ENCODE measurements at places on chromosomes 5 and 9. TPM values are rescaled to one million over a fixed set of nuclear protein-coding genes. Genes with fewer than 3 reads are reported as not detected.

The OCLN gene
- 6.2 TPM for total RNA-seq

The ZNF300 gene
- total RNA-seq, result 6.5 TPM

The ARHGEF37 gene
- 0.72 TPM for total RNA-seq

The ZFP2 gene
- total RNA-seq, result 1.4 TPM

The PDE6A gene
- under 0.01 TPM for total RNA-seq

DNA sequence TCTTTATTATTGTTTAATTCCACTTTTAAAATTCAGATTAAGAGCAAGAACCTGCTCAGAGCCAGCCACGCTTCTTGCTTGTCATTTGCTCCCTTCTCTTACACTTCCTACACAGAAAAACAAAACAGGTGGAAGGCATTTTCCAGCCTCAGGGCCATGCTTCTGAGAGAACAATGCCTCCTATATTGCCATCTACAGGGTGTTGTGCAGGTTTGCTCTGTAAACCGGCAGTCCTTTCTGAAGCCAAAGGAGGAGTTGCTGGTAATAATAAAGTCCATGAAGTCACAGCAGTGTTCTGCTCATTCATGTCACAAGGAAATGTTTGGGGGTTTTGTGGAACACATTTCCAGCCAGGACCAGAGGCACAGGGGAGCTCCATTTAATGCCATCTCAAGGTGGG is 16.1 kb upstream of the PRLR start:
- DNase-seq, result no peak

DNA sequence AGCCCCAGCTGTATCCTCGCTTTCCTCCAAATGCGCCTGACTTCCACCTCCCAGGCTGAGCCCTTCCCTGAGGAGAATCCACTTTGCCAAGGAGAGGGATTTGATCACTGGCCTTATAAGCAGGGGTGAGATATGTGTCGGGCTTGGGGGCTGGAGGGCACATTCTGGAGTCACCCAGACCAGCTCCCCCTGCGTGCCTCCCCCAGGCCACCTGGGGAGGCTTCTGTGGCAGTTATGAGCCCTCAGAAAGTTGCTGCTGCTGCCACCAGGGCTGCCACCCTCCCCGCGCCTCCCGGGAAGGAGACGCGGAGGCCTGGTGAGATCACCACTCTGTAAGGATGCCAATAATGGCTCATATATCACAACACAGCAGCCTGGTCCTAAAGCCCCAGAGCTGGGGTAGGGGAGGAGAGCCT is 211.5 kb downstream of the PAPPA start:
- DNase-seq, result peak; percentile 94

DNA sequence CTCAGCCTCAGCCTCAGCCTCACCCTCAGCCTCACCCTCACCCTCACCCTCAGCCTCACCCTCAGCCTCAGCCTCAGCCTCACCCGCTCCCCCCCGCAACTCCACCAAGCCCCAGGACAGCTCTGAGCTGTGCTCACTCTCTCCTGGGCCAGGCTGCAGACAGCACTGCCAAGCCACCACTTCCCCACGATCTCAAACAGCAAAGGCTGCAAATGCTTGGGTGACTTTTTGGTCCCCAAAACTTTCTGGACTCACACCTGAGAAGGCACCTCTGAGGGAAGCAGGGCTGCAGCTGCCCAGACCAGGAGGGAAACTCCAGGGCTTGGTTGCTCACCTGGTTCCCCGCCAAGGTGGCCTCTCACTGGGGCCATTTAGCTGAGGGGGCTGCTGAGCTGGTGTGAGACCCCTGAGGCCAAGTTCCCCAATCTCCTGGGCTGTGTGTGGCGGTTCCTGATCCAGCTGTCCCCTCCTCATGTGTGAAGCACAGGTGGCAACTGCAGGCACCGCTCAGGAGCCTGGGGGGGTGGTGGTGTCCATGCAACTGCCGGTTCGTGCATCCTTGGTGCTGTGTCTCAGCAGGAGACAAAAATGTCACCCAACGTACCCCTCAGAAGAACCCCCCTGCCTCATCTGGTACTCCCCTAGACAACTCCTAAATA is 17.8 kb downstream of the MRPL36 start:
- DNase-seq, result peak; percentile 29

- DNase-seq, result no peak
These were observed 354.9 kb downstream of the DIRAS2 start for GRCh38 chr9:90287567-90288274.

DNA sequence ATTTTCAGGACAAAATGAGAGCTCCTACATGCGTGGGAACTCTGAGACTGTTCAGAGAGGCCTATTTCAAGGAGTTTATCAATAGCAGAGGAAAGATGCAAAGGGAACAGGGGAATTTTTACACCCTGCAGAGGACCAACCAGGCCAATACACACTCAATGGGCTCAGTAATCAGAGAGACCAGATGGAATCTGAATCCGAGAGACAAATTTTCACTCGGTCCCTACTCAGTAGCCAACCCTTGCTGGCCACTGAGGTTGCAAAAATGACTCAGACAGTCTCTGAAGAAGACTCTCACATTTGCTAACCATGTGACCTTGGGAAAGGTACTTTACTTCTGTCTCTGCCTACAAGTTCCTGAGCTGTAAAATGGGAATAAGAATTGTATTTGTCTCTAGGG is 479.4 kb downstream of the CDK5RAP2 start:
- DNase-seq, result no peak

DNA sequence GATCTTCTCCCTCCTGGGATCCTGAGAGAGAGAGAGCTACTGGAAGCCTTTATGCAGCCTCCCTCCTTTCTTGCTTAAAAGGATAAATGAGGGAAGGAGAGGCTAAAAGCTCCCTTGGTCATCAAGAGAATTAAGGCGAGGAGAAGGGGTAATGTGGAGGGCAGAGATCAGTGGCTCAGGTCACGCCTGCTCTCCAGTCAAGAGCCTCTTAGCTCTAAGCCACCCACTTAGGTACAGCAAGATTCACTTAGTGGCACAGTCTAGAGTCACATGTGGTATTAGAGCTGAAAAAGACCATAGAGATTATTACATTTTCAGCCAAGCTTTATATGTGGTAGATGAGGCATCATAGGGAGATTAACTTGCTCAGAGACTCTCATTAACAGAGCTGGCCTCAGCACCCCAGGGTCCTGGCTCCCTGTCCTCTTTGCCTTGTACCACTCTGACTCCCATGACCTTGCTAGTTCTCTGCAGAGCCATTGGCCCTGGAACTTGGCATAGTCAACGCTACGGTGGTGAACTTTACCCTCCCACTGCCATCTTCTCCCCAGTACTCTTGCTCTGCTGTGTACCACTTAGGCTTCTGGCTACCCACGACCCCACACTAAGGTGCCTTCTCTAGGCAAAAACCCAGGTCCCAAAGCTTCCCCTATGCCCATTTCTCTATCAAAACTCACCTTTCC is 37.6 kb downstream of the MFAP3 start:
- DNase-seq, result no peak

DNA sequence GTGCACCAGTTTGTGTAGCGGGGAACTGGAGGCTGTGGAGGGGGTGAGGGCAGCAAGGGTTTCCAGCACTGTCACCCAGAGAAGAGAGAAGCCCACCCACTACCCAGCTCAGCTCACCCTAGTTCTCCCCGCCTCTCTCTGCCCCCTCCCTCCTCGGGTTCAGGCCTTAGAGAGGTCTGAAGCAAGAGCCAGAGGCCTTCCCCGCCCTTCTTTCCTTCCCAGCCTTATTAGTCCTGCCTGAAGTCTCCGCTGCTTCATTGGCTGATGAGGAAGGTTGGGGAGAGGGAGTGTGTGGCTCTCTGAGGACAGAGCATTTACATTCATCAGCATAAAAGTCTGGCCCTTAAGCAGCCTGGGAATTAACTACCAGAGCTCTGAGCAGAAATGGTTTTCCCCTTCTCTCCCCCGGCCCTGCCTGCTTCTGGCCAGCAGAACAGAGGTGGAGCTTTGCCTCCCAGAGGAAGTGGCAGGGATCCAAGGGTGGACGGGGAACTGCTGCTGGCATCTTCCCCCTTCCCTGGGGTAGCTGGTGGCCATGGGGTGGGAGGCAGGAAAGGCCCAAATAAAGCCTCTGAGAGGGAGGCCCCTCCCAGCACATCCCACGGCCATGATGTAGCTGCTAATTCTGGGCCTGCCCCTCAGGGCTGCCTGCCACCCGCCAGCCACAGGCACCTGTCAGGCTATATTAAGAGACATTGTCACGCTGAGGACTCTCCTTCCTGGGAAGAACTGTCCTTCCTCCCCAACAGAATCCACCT is 4.1 kb downstream of the DNAJB5 start:
- peak; percentile 86 for DNase-seq

DNA sequence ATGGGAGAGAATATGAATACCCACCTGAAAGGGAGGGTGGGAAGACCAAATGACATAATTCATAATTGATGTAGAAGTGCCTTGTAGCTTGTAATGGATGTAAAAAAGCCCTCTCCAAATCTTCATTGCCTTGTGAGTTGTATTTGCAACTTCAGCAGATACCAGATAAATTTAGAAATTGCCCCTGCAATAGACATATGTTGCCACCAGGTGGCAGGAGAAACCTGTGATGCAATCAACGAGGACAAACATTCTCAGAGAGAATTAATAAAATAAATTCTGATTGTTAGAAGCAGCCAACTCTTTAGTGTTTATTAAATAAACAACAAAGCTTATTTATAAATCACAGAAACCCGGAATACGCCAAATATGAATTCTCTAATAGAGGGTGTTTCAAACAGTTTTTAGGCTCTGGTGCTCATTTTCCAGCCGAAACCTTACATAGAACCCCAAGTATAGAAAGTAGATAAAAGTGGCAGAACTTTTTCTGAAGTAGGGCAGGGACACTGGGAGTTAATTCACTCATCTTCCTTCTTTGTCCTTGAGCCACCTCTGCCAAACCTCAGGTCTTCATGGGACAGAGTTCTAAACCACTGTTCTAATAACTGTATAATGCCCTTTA is 147.8 kb downstream of the TMEM38B start:
- no peak for DNase-seq

DNA sequence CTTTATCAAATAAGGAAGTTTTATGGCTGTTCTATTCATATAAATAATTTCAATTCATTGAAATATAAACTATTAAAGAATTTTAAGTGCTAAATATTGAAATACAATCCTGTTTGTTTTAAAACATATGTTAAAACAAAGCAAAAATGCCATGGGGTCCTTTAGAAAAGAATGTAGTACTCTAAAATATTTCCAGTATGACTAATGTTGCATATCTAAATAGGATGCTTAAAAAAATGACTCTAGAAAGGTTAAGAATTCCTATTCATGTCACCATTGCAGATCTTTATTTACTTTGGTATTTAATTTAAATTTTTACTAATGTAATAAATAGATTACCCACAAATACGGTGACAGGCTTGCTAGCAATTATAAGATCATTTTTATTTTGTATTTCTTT is 132.3 kb downstream of the ZNF608 start:
- no peak for DNase-seq

GRCh38 chr9:130138171-130138653 is 34.0 kb upstream of the NCS1 start:
- peak; percentile 97 for DNase-seq

GRCh38 chr5:36277521-36278176 is 24.1 kb downstream of the RANBP3L start:
- no peak for DNase-seq

GRCh38 chr9:86549401-86549811 is 195.2 kb upstream of the TUT7 start:
- DNase-seq, result peak; percentile 83

DNA sequence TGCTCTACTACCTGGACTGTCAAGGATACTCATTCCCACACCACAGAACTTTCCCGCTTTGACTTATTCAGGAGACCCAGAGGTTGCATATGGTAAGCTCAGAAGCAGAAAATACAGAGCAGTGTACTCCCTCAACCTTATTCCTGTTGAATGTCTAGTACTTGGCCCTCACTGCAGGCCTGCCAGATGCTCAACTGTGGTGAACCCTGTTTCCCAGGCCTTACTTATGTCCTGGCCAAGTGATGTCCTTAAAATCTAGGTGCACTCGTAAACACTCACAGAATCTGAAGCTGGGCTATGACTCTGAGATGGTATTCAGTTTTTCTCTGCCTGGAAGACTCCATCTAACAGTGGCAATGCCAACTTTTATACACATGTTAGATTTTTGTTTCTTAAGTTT is 21.0 kb downstream of the DIAPH1 start:
- no peak for DNase-seq

GRCh38 chr5:158055111-158055501 is 196.2 kb upstream of the CLINT1 start:
- DNase-seq, result no peak

DNA sequence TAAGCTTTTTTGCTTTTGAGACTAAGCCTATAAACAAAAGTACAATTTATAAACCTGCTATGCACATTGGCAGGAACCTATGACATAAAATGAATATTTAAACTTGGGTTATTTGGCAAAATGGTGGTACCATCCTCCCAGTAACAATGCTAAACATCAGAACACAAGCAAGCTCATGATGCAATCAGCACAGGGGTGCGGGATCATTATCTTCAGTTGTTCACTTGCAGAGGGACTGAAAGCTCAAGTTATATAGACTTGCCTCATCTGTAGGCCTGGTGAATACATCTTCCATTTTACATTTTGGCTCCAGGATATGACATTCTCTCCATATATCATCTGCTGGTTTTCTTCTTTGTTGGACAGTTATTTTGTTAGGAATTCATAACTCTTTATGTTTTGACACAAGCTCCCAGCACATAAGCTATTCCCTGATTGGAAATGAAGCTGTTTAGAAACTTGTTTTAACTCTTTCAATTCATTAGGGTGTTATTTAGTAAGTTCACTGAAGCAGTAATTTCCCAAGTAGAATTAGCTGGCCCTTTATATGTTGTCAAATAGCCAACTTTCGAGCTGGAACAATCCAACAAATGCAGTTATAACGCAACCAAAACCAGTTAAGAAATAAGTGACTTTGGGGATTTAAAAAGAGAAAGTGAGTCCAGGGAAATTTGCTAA is 124.7 kb upstream of the LIFR start:
- no peak for DNase-seq

DNA sequence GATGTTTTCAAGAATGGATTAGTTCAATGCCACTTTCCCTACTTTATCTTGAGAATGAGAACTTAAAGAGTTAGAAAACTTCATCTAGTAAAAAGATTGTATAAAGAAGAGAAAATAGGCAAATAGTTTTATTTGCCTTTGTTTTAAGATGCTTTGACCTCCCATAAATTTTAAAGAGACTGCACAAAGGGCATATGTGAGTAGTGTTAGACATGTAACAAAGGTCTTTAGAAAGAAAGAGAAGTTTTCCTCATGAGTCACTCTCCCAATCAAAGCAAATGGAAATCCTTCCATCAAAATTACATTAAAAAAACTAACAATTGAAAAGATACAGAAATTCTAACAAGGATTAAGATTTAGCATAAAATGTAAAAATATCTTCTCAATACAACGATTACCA is 381.8 kb upstream of the KIF2A start:
- DNase-seq, result no peak

DNA sequence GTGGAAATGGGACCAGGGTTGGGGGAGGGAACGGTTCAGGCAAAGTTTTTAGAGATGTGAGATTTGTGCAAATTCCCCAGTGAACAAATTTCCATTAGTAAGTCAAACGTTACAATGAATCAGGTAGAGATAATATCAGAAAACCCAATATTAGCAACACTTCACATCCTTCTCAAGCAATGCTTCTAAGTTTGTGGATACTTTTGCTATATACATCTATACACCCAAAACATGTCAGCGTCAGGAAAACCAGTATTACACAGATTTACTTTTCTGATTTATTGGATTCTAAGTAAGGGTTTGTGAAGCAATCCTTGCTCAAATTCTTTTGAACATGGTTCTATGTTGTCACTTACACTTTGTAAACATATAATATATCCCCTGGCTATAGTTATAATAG is 6.5 kb downstream of the ALDH1A1 start:
- no peak for DNase-seq

Data from osteoblast (primary cell).